ENCODE measurements at places on chromosomes 2 and 18.

GRCh38 chr2:192202373-192202772 is 7.6 kb upstream of the TMEFF2 start:
- DNase-seq = no peak

GRCh38 chr2:115414466-115414865 is 972.0 kb downstream of the DPP10 start:
- no peak for DNase-seq

DNA sequence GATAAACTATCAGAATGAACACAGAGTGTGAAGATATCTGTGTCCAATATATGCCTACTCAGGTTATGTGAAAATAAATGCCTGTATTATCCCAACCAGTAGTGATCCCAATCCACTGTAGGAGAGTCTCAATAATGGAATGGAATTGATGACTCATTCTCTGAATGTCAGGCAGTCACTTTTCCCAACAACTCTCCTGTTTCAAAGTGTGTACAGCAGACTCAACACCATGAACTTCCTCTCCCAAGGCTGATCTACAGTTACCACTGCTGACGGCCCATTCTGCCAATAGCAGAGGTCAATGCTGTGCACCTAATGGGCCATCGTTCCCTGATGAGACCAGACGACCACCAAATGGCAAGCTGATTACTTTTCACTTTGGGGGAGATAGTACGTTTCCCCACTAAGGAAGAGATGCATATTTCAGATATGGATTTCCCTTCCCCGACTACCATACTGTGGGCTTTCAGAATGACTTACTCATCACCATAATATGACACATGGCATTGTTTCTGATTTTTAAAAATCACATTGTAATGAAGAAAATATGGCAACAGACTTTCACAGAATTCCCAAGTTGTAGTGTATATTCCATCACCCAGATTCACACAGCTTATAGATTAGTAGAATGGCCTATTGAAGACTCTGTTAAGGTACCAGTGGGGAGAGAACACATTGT is 601.7 kb upstream of the VRK2 start:
- no peak for DNase-seq

DNA sequence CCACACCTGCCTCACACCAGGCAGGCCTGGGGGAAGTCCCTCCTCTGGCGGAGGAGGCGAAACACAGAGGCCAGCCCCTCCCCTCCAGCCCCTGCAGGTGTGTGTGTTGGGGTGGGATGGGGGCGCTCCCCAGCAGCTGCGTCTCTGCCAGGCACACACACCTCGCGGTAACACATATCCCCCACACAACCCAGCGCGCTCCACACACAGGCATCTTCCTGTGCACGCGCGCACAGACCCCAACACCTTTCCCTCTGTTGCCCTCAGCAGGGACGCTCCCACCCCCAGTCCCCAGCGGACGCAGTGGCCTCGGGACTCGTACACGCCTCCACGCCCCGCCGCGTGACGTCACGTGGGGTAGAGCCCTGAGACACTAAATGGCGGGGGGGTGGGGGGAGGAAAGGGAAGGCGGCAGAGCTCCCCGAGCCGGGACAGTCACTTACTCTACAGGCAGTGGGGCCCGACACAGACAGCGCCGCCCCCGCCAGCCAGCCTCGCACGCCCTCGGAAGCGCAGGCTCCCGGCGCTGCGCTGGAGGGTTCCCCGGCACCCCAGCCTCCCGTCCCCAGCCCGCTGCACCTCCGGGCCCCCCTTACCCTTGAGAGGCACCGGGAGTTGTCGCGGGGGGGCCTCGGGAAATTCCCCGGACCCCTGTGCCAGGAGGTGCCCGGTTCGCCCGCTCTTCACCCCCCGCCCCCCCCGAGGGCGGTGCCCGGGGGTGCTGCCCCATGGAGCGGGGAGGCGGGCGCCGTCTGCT is at the start of gene WNT10A:
Gene WNT10A, plus strand, starts transcription at position 751 of the 757 bp plus-strand sequence. CDS start 144 bp downstream, outside the sequence.
- peak; percentile 49 for DNase-seq

DNA sequence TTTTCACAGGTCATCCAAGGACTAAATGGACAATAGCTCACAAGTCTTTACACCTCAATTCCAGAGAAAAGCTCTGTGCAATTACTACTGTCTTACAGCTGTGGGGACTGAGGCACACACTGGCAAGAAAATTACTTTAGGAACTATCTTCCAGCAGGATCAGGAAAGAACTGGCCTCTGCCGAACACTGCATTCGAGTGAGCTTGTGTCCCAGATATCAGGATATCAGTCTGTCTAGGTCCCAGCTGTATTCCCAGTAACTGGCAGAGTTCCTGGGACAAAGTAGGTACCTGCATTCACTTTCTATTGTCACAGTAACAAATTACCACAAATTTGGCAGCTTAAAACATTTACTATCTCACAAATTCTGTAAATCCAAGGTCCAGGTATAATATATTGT is 183.7 kb downstream of the IRS1 start:
- DNase-seq = no peak

DNA sequence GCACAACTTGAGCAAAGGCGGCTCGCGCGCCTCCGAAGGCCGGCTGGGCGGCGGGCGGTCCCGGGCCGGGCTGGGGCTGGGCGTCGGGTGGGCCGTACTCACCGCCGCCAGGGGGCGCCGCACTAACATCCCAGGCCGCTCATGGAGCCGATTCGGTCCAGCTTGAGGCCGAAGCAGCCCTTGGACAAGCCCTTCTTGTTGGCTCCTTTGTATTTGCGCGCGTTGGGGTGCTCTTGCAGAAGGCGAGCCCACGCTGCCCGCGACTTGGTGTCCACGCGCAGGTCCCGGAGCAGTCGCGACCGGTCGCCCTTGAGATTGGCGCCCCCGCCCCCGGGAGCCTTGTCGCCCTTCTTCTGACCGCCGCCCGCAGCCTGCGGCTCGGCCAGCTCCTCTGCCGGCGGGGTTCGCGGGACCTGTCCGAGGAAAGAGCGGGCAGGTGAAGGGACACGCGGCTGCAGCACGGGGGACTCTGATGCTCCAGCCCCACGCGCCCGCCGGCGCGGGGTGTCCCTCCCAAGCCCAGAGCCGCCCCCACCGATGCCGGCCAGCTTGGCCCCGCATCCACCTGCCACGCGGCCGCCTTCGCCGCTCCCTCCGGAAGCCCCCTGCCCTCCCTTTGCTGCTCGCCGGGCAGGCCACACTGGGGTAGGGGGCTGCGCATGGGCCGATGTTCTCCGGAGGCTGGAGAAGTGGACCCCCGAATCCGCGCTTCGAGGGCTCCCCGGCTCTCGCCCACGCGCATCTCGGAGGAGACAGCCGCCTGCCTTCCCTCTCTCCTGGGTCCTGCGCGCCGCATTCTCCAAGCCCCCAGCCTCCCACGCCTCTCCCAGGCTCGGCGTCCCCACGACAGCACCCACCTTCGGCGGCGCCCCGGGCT is 655 bp downstream of the NPPC start:
- DNase-seq = peak; percentile 38

DNA sequence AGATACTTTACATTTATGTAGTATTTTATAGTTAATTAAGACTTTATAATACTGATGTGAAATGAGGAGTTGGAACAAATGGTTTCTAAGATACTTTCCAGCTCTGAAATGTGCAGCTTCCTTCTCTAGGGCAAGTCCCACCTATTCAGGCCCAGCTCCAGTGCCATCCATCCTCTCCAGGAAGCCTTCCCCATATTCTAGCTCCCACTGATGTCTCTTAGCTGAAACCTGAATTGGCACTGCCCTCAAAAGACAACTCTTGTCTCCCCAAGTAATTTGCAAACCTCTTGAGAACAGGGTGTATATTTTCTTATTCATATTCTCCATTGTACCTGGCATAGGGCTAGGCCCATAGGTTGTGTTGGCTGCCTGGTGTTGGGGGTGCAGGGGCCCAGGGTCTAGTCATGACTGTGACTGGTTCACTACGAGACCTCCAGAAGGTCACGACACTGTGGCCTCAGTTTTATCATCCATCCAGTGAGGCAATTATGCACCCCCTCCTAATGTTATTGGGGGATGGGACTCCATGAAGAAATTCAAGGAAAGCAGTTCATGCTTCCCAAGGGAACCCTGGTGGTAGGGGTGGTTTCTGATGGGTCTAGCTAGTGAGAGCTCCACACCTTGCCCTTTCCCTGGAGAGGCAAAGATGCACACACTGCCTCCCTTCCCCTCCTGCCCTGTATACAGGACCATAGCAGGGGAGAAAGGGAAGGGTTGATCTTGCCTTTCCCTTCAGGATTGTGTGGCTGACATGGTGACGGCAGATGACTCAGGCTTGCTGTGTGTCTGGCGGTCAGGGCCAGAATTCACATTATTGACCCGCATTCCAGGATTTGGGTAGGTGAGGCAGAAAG is 2.8 kb downstream of the WDR54 start:
- no peak for DNase-seq

DNA sequence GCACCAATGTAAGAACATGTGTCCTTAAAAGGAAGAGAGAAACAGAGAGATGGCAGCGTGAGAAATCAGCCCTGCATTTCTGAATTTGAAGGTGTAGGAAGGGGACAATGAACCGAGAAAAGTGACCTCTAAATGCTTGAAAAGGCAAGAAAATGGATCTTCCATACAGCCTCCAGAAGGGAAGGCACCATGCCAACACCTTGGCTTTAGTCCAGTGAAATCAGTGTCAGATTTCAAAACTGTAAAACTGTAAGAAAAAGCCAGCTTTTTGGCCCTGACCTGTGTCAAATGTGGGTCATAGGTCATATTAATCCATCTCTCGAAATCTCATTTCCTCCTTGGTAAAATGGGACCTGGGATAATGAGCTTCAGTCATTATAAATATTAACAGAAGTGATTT is 762.3 kb downstream of the DCDC2C start:
- DNase-seq = no peak

GRCh38 chr18:47628240-47628781 is 302.1 kb downstream of the SMAD2 start:
- DNase-seq = no peak

- no peak for DNase-seq
These were observed 82.5 kb upstream of the MYT1L start for GRCh38 chr2:2413525-2413924.

DNA sequence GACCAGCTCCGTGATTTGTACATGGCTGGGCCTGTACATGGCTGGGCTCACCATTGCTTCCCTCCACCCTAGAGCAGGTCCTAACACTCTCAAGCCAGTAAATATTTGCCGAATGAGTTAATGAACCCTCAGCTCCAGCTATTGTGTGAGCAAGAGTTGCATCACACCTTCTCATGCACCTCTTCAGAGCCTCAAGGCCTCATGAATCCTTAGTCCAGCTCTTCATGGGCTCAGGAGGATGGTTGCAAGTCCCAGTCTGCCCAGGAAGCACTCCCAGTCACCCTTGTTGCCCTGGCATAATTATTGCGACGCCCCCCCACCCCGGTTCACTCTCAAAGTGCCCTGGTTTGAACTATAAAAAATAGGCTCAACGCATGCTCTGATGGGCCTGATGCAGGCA is 30.1 kb upstream of the GNAL start:
- DNase-seq = no peak

GRCh38 chr2:100059638-100060037 is 82.8 kb downstream of the AFF3 start:
- no peak for DNase-seq

DNA sequence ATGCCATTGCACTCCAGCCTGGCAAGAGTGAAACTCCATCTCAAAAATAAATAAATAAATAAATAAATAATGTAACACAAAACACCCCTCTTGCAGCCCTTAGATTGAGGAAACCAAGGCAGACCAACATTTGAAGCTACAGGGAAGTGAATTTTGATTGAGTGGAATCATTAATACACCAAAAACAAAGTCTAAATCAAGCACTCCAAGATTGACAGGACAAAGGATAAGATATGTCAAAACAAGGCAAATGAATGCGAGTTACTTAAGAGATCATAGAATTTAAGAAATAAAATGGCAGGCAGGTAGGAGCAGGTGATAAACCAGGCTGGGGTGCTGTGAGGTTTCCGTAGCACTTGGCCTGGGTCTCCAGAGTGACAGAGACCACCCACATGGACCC is 54.9 kb upstream of the RAB12 start:
- no peak for DNase-seq

DNA sequence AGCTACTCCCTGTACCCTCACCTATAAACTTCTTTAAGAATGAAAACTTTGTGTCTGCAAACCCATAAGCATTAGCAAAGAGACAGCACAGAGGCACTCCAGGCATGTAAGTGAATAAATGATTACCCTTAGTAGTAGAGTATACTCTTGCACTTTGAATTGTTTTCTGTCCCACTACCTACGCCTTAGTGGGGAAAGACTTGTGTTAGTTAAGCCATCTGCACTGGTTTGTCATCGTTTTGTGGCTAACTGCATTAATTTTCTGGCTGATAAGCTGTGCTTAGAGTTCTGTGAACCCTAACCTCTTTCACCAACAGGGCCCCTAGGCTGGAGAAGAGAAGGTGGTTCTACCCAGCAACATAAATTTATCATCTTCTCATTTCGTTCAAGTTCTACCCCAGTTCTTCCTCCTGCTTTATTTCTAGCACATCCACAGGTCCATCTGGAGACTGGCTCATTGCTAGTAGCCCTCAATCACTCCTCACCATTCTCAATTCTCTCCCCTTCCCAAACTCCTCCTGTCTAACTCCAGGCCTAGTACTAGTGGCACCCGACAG is 710 bp downstream of the LMAN2L start:
- DNase-seq = no peak

GRCh38 chr2:100405403-100406119 is 11.9 kb downstream of the CHST10 start:
- DNase-seq = no peak

DNA sequence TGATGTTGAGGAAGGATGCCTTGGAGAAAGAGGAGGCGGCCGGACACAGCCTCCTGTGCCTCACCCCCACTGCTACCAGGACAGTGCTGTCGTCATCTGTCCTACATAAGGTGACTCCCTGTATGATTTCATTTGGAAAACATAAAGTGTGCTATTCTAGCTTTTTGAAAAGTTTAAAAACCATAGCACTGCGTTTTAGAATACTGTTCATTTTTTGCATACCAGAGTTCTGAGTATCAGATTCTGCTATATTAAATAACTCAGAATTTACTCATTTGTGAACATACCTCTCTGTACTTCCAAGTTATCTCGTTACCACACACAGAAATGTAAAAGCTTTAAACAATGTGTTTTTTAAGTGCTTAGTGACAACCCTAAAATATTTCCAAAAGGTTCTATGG is 302.9 kb downstream of the LRRTM1 start:
- no peak for DNase-seq

GRCh38 chr2:97730245-97730644 is 16.9 kb downstream of the ZAP70 start:
- DNase-seq = no peak

DNA sequence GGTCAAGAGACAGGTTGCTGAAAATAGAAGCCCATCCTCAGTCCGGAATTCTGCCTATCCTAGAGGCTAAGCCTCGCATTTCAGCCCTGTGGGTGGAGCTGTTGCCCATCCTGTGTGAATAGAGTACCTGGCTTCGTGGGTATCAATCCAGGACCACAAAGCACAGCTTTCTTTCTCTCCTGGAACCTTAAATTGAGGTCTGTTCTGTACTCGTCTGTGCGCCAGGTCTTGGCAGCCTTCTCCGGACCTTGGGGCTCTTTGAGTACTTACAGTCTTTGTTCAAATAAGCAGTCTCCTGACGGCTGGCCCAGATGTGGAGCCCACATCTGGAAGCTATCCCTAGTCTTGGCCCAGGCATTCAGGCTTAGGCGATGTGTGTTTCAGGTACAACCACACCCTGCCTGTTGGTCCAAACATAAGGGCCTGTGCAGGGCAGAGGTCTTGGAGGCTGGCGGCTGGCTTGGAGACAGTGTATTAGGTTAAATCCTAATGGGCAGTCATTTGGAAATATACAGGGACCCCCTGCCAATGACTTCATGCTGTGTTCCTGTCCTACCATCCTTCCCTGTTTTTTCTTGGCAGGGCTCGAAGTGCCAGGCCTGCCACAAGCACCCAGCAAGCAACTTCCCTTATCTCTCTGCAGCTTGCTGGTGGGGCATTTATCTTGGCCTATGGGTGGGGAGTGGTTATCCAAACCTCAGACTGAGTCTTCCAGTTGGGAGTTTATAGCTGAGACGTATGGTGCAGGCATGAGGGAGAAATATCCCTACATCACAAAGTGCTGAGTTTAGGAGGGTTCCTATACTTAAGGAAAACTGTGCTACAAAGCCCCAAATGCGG is 294.1 kb downstream of the BCL2 start:
- DNase-seq = no peak

All from stimulated activated CD8-positive, alpha-beta memory T cell treated with anti-CD3 and anti-CD28 coated beads, Interleukin-2, amount 100 ng/mL, for 1 hour (primary cell).